ENCODE measurements at places on chromosomes 16 and 17.
A peak's percentile ranks its signal among the peaks of the same experiment; 100 is the strongest.

- no peak for DNase-seq
These were observed at the start of gene DLX4 for GRCh38 chr17:49969134-49969759. DLX4 (plus strand) TSS chr17:49969190; CDS start chr17:49969469, 279 bp downstream.

GRCh38 chr16:53224951-53225533 lies 170.3 kb downstream of the CHD9 start:
- DNase-seq, result no peak

DNA sequence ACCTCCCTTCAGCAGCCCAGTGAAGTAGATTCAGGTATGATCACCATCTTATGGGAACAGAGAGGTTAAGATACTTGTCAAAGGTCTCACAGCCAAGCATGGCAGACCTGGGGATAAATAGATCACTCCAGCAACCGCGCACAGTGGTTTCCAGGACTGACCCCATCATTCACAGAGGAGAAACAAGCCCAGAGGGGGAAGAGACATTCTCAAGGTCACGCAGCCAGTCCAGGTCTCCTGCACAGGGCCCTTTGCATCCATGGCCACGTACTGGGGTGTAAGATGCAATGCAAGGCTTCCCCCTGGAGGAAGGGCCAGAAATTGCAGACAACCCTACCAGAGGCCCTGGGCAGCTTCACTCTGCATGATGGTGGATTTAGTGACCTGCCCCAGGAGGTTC lies 19.9 kb downstream of the TLE7 start:
- DNase-seq, result no peak

GRCh38 chr16:81885976-81886586 lies 107.0 kb downstream of the PLCG2 start:
- DNase-seq, result no peak

- DNase-seq, result no peak
These were observed 3.2 kb upstream of the UBE2G1 start for GRCh38 chr17:4369557-4370230.

- no peak for DNase-seq
These were observed 10.3 kb downstream of the NLRC5 start for GRCh38 chr16:56999409-57000270.

DNA sequence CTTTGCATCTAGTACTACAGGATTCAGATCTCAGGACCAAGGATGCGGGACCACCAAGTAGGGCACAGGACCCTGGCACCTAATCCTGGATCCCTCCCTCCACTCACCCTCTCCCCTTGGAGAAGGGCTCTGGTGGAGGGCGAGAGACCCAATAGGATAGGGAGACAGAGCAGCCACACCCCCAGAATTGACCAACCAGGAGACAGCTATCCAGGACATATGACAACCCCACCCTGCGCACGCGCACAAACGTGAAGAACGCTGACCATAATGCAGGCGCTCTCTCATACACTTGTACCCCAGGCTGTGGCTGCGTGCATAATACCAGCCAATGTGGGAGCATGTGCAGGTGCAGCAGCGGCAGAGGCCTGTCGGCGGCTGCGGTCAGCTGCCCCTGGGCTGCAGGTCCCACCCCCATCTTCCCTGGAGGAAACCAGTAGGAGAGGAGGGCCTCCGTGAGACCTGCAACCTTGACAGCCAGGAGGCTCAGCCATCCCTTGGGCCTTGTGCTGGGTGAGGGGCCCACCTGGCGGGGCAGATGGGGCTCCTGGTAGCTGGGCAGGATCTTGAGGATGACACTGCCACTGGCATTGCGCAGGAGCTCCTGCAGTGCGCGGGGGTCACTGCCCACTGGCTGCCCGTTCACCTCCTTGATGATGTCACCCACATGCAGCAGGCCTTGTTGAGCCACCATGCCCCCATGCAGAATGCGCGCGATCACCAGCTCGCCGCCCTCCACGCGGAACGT lies 25.4 kb downstream of the MPP2 start:
- DNase-seq, result no peak

DNA sequence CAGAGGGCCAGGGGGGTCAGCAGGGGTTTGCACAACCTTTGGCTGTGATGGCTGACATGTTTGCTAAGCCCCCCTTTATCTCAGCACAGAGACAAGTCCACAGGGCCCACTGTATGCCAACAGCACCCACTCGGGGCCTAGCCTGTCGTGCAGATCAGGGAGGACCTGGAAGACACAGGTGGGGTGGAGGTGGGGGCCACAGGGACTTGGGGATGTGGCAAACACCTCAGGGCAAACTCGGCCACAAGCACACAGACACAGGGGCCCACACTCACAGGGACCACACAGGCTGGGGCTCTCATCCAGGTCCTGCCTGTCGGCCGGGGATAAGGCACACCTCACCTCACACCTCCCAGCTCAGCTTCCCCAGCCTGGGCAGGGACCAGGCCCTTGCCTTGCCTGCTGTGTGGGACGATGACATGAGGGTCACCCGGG lies 87.9 kb downstream of the C16orf78 start:
- no peak for DNase-seq

- no peak for DNase-seq
These were observed 21.6 kb downstream of the EMC8 start for GRCh38 chr16:85777583-85778310.

- DNase-seq, result no peak
These were observed 210.5 kb downstream of the IRX3 start for GRCh38 chr16:54076006-54076504.

DNA sequence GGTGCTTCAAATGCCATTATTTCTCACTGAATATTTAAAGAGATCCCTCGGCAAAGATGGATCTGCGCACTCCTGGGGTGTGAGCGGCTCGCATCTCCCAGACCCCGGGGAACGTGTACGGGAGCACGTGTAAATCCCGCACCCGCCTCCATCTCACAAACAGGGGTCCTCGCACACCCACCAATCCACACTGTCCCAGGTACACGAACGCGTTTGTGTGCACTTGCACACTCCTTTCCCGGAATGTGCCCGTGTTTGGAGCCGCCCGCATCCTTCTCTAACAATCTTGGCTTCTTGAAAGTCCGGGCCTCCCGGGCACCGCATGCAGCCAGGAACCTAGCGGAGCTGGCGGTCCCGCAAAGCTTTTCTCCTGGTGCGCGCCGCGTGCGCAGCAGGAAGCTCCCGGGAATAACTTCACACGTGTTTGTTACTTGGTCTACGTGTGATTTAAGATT lies 2.5 kb upstream of the SALL1 start:
- no peak for DNase-seq

DNA sequence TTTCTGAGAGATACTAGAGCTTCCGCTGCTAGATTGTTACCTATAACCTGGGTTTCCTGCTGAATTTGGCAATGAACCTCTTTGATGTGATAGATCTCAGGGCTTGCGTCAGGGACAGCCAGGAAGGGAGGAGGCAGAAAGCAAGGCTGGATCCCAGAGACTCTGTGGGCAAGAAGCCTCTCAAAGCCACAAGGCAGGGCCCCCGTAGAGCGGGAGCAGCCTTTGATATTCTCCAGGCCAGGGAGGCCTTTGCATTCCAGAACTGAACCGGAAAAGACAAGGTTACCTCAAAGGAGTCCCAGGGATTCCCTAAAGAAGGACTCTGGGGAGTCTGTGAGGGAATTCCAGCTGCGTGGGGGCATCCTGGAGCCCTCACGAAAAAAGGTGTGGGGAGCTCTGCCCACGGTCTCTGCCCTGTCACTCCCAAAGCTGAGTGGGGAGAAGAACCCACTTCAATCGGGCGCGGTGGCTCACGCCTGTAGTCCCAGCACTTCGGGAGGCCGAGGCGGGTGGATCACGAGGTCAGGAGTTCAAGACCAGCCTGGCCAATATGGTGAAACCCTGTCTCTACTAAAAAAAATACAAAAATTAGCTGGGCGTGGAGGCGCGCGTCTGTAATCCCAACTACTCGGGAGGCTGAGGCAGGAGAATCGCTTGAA lies 14.3 kb upstream of the SCIMP start:
- no peak for DNase-seq

DNA sequence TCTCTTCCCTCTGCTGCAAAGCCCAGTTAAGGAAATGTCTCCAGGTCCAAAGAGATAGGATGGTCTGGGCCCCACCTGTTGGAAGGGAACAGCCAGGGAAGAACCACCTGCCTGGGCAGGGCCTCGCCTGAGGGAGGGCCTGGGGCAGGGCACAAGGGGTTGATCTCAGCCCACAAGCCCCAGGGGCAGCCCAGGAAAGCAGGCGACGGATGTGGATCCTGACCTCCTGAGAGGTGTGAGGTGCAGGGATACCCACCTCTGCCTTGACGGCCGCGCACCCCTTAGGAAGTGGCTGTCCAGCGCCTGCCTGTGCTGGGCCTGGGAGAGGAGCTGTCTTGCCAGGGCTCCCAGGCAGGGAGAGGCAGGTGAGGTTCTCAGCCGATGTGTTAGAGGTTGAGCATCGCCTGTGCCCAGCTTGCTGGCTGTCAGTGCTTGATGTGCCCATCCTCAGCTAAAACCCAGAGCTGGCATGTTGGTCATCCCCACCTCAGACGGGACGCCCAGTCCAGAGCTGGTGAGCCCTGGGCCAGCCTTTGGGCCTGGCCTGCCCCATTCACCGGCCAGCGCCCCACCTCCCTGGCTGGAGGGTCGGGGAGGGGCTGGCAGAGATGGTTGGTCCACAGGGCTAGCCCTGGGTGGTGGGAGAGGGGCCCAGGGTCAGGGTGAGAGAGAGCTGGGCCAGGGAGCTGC lies 434 bp downstream of the CEMP1 start:
- DNase-seq, result no peak

GRCh38 chr16:81554979-81555378 lies 110.4 kb downstream of the CMIP start:
- DNase-seq, result no peak

- no peak for DNase-seq
These were observed 42.5 kb downstream of the PSME3IP1 start for GRCh38 chr16:57143149-57143921.

DNA sequence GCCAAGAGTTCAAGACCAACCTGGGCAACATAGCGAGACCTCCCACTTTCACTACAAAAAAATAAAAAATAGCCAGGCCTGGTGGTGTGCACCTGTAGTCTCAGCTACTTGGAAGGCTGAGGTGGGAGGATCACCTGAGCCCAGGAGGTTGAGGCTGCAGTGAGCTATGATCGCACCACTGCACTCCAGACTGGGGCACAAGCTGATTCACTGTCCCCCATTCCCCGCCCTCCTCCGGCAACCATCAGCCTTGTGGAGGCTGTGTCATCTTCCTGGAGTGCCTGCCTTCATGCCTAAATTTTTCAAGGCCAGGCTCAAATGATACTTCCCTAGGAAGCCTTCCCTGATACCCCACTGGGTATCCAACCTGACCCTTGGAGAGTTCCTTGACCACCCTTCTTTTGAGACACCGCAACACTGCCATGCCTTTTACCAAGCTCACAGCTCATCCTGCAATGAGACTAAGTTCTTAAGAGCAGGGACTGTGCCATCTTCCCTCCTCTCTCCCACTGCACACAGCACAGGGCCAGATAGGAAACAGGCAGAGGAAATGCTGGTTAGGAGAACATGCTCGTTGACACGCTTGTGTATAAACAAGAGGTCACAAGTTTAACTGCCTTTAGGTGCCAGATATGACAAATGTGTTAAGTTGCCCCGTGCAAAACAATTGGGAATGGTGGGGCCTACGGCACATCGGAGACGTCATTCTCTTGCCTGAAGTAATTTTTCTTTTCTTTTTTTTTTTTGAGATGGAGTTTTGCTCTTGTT lies 3.9 kb upstream of the SRCAP start:
- DNase-seq, result no peak

- no peak for DNase-seq
These were observed 11.8 kb upstream of the SLFN13 start for GRCh38 chr17:35460354-35460851.

GRCh38 chr16:1049976-1050247 lies 22.6 kb upstream of the SSTR5 start:
- no peak for DNase-seq

GRCh38 chr17:17205368-17206123 lies 587 bp downstream of the PLD6 start:
- peak; percentile 42 for DNase-seq

GRCh38 chr16:18782697-18783429 lies 7.3 kb downstream of the RPS15A start:
- DNase-seq, result no peak

- no peak for DNase-seq
These were observed 39.8 kb downstream of the MAP1LC3B start for GRCh38 chr16:87431926-87432325.

DNA sequence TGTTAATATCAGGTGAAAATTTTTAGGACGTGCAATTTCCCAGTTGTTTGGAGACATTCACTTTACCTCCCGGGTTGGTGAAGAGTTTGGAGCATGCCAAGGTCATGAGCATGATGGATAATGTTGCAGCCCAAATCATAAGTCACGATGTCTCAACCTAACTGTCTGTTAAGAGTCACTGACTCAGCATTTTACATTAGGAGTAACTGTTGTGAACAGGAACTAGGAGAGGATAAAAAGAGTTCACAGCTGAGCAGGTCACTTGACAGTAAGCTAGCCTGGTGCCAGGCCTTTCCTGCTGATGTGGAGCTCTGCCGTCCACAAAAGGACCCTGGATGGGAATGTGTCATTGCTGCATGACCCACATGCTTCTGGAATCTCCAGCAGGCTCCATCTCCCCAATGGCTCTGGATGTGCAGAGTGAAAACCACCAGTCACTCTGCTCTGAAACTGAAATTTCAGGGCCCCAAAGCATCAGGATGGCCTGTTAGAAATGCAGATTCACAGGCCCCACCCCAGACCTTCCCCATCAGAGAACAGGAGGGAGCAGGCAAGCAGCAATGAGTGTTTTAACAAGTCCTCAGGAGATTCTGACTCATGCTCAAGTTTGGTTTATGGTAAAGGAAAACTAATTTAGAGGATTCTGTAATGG lies 371.6 kb upstream of the MAF start:
- DNase-seq, result no peak

DNA sequence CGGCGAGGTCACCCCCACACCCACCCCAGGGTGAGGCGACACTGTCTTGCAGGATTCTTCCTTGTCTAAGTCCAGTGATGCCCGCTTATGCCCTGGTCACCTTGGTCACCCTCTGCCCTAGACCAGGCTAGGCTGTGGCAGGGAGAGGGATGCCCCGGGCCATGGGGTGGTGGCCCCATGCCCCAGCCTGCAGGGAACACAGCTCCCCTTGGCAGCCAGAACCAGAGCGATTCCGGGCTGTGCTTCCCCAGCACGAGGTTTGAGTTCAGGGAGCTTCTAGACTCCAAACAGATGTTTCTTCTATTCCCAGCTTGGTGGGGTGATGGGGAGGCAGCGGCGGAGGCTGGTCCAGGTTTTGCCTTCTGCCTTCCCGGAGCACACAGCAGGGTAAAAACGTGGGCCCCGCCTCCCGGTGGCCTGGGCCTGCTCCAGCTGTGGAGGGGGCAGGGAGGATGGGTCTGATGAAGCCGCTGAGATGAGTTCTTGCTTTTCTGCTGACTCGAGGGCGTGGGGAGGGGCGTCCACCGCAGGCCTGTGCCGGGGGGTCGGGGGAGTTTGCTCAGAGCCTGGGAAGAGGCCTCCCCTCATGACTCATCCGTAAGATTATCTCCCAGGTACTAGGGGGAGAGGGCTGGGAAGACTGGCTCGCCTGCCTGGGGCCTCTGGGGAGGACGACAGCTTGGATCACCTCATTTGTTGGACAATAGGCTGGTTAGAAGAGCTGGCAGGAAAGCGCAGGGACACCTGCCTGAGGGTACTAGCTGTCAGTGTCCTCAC lies 15.4 kb downstream of the SMTNL2 start:
- DNase-seq, result no peak
